Vagina (tissue), 2 donors: ENCODE measurements at places on chromosomes 4 and X. TPM values are rescaled to one million over a fixed set of nuclear protein-coding genes. Genes with fewer than 3 reads are reported as not detected.

The GDPD2 gene
- not detected for total RNA-seq

DNA sequence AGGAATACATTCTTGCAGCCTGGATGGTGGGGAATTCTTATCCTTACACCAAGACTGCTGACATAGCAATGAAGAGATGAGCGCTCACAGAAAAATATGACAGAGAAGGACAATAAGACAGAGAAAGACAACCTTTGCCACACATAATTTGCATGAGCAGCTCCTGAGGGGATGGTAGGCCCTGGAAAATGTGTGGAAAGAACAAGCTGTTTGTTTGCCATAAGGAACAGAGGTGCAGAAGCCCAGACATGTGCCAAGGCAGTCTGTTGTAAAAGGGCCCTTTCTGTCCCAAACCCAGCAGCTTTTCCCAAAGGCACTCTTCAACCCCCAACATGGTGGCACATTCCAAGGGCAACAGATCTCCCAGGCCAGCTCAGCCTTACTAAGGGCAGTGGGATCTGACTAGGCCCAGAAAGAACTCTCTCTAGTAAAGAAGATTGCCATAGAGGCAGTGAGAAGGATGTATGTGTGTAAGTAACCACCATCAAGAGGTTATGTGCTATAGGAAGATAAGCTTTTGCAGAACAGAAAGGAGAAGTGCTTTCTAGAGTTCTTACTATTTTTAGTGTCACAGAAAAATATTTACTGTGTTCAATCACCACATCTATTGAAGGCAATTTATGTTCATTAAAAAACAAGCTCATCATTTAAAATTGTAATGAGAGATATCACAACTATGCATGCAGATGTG is 287.0 kb upstream of the RASGEF1B start:
- no peak for DNase-seq

- no peak for DNase-seq
Observed at GRCh38 chr4:3177905-3178304, 71.1 kb upstream of the MSANTD1 start.

DNA sequence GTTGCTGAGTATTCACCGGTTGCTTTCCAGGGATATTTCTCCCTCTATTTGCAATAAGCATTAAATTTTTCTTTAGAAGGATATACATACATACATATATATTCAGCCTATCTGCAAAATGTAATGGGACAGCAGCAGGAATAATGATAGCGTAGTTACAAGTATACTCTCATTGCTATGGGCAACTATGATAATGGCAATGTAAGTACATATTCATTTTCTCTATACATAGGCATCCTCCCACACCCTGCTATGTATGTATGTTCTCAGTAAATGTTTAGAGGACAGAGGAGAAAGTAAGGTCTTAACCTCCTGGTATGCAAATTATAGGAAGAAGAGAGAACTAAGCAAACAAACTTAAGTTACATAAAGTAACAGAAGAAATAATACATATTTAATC is 19.7 kb upstream of the MAB21L2 start:
- no peak for DNase-seq

DNA sequence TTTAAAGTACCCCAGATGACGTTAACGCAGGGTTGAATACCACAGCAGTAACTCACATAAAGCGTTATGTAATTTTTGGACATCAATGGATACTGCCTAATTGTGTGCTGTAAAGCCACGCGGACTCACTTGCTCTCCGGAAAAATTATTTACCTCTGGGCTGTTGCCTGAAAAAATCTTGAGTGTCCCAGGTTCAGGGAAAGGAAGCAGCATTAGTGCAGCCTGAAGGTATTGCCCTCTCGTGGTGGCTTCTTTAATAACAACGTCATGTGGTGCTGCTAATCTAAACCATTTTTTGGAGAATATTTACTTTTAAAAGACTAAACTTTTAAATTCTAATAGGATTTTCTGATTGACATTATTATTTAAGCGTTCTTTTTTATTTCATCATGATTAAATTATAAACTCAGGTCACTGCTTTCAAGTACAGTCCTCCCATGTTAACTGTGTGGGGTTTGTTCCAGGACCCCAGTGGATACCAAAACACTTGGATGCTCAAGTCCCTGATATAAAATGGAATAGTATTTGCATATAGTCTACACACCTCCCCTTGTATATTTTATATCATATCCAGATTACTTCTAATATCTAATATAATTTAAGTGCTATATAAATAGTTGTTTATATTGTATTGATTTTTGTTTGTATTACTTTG is 384.8 kb downstream of the FAM133A start:
- DNase-seq: no peak

DNA sequence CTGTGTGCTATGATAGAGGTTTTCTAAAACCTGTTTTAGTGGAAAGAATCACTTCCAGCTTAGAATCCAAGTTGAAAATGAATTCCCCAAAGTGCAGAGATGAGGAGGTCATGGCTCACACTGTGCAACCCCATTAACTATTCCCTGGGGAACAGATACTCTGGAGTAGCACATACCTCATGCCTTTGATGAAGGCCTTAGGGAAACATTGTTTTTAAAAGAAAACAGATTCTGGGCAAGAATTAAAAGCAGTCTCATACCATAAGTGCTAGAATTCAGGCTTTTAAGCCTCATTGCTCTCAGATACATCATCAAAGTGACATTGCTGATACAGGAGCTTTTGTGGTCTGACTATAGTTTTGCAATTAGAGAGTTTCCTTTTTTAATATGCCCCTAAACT is 115.1 kb downstream of the NDST4 start:
- DNase-seq: no peak

The MCF2 gene
- total RNA-seq: 0.25 TPM
